ENCODE measurements at places on chromosomes 6 and 20.

- DNase-seq = no peak
Measured at GRCh38 chr6:40146902-40147301, 212.6 kb upstream of the MOCS1 start.

DNA sequence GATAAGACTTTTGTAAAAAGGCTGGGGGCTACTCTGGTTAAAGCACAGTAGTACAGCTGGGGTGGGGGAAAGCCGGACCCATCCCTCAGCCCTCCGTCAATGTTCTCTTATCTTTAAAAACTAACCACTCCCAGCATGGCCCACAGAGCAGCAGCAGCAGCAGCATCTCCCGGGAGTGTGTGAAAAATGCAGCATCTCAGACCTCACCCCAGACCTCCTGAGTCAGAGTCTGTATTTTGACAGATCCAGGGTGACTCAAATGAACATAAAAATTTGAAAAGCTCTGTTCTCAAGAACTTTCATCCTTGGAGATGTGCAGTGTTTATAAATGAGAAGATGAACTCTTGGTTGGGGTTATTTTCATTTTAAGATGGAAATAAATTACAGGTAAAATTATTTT is 277.7 kb upstream of the ECI2 start:
- DNase-seq = no peak

- DNase-seq = no peak
Measured at GRCh38 chr6:127464161-127464880, 5.1 kb upstream of the KIAA0408 start.

GRCh38 chr6:72365773-72366172 is 256.1 kb upstream of the KCNQ5 start:
- DNase-seq = no peak

- no peak for DNase-seq
Measured at GRCh38 chr20:62952373-62952967, at the start of gene SLC17A9. TSS of gene SLC17A9 (plus strand) at chr20:62952709. CDS start at chr20:62952831, 122 bp downstream.

- no peak for DNase-seq
Measured at GRCh38 chr6:82641677-82642076, 278.1 kb downstream of the TPBG start.

- no peak for DNase-seq
Measured at GRCh38 chr6:109006818-109007217, 87.8 kb downstream of the SESN1 start.

GRCh38 chr20:34271956-34272355 is 30.7 kb downstream of the ASIP start:
- no peak for DNase-seq

DNA sequence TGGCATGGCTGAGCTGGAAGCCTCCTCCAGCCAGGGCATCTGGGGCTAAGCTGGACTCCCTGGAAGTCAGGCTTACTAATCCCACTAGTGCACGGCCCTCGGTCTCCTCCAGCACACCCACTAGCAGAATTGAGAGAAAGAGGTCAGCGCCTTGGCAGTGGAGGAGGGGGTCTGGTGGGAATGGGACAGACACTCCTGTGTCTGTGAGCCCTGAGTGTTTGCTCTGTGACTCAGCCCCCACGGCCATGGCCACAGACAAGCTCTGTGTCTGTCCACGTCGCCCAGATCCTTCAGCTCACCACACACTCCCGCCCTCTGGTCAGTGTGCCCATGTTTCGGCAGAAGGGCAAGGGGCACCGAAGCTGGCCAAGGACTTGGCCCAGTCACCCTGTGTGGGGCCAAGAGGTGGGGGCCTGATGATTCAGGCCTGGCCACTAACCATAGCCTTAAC is 8.8 kb downstream of the MDFI start:
- no peak for DNase-seq

DNA sequence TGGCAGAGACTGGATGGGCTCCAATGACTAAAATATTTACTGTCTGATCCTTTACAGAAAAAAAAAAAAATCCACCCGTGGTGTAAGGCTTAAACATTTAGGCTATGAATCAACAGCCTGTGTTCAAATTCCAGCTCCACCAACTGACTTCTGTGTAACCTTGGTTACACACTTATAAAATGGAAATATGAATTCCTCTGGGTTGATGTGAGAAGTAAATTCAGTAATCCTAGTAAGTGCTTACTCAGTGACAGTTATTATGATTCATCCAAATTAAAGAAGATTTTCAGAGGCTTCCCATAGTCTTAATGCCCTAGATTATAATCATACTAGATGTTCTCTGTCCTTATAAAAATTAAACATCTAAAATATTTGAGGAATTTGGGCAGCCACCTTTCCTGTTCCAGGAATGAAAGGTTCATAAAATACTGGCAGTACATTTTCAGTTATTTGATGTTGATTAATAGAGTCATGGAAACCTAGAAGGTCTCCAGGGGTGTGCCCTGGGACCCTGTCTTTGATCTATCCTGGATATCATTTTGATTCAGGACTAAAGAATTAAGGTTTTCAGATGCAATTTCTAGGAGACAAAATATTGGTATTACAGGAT is 180.3 kb upstream of the ZNF217 start:
- DNase-seq = no peak

- DNase-seq = no peak
Measured at GRCh38 chr20:39503902-39504709, 542.0 kb downstream of the DHX35 start.

- no peak for DNase-seq
Measured at GRCh38 chr20:61608275-61609085, 356.4 kb downstream of the CDH4 start.

- DNase-seq = peak; percentile 11
Measured at GRCh38 chr20:17525650-17526049, 5.5 kb downstream of the BFSP1 start.

GRCh38 chr6:50120300-50120699 is 70.6 kb upstream of the DEFB112 start:
- no peak for DNase-seq

DNA sequence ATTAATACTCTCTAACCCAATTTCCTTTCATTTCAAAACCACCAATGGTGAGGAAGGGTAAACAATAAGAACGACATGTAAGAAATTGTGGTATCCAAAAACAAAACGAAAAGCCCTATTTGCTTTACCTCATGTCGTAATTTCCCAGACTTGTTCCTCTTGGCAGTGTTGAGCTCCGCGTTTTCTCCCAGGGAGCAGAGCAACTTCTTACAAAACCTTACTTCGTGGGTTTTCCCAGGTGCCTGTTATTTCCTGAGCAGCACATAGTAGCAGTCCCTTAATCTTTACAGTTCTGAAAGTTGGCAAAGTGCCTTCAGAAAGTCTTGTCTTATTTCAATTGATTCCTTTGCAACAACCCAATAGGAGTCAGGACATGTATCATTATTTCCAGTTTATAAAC is 207.9 kb upstream of the MARCKS start:
- DNase-seq = no peak

- peak; percentile 32 for DNase-seq
Measured at GRCh38 chr20:17646209-17646960, 35.7 kb downstream of the RRBP1 start.

GRCh38 chr6:90534337-90535025 is 52.4 kb downstream of the MAP3K7 start:
- DNase-seq = no peak

DNA sequence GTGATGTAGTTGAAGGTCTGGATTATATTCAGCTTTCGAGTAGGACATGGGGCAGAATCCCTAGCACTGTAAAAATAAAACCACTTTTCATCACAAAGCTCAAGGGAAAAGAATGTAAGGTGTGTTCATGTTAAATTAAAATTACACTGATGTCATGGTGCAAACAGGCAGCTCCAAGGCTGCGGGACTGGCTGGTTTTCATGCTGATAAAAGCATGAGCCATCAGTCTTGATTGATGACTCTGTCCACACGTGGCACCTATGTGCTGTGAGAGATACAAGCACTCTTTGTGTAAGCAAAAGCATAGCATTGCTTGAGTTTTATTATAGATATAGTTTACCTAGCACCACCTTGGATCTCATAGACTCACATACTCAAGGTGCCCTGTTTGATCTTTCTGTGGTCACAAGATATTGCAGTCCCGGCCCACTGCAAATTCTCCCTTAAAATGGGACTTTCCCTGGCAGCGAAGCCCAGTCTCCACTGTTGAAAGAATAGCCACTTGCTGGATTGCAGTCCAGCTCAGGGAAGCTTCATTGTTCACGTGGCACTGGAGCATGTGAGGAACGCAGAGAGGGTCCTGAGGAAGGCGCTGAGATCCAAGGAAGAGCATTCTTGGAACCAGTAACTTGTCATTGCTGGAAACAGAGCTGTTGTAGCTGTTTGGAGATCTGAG is 90.6 kb downstream of the TIAM2 start:
- no peak for DNase-seq

DNA sequence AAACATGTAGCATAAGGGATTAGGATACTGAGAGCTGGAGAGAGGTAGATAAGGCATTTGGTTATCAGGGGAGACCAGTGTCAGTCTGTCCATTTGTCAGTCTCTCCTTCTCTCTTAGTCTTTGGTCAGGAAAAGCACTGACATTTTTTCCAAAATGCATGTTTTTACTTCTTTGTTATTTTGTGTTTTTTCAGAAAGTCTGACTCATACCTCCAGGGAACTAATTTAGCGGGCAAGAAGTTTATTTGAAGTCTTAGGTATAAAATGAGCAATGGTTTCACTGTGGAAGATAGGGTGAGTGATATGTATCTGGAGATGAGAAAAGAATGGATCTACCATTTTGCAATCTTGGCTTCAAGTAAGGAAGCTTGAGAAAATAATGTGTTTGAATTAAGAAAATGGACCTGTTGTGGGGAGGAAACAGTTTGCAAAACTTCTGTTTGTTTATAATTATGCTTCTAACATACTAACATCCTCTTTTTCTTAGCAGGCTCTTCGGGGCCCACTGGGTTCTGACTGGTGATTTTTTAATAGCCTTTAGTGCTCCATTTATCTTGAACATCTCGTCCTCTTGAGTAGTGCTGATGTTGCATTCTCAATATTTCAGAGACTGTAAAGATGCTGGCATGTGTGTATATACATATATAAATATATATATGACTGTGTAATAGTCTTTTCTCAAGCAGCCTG is 66.9 kb upstream of the FABP7 start:
- no peak for DNase-seq

DNA sequence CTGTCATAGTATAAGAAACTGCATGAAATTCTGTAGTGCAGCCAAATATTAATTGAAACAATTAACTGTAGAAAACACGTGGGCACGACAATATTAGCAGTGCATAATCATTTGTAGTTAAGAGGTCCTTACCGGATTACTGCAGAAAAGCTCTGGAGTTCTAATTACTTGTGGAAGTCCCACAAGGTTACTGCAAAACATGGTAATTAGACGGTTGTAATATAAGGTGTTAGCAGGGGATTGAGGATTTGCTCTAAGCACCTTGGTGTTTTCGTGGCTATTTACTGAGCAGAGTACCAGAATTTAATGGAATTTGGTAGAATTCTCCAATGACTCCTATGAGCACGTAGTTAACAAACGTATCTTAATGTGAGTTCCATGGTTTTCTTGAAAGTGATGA is 473.6 kb upstream of the AGPAT4 start:
- no peak for DNase-seq

GRCh38 chr20:38032585-38033329 is 499 bp downstream of the TTI1 start:
- DNase-seq = no peak

- DNase-seq = no peak
Measured at GRCh38 chr6:117483645-117484016, 1.2 kb downstream of the DCBLD1 start.

GRCh38 chr20:5056801-5057599 is 55.7 kb upstream of the SLC23A2 start:
- DNase-seq = no peak

- peak; percentile 58 for DNase-seq
Measured at GRCh38 chr6:20211941-20212391, 303 bp downstream of the MBOAT1 start.

GRCh38 chr20:31595654-31596411 is 9.3 kb upstream of the ID1 start:
- no peak for DNase-seq

- peak; percentile 96 for DNase-seq
Measured at GRCh38 chr20:17725094-17725835, 25.5 kb downstream of the BANF2 start.

GRCh38 chr6:49698478-49698877 is 14.9 kb downstream of the CRISP2 start:
- DNase-seq = no peak

DNA sequence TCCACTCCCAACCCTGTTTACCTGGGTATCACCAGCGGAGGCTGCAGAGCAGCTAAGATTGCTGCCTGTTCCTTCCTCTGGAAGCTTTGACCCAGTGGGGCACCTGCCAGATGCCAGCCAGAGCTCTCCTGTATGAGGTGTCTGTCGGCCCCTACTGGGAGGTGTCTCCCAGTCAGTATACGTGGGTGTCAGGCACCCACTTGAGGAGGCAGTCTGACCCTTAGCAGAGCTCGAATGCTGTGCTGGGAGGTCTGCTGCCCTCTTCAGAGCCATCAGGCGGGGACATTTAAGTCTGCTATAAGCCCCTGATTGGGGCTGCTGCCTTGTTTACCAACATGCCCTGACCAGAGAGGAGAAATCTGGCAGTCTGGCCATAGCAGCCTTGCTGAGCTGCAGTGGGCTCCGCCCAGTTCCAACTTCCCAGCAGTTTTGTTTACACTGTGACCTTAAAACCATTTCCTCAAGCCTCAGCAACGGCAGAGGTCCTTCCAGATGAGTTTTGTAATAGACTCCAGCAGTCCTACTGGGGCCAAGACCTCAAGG is 2.8 kb downstream of the RAET1E start:
- no peak for DNase-seq

- DNase-seq = no peak
Measured at GRCh38 chr6:34334796-34335416, 57.6 kb downstream of the NUDT3 start.
